Chondrocyte (in vitro differentiated cells): ENCODE measurements at places on chromosomes 7 and 10.

DNA sequence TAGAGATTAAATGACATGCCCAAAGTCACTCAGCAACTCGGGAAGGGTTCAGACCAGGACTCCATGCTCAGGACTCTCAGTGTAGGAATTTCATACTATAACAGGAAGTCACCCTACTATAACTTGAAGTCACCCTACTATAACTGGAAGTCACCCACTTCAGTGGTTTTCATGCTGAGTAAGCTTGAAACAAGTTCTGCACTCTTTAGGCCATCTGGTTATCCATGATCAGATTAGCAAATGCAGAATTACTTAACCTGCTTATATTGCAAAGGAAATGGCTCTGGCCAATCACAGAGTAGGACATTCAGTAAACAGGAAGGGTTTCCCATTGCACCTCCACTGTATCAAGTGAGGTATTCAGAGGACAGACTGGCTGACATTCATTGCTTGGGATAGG lies 1240.4 kb downstream of the GATA3 start:
- no peak overlapping the region for H3K4me3 ChIP-seq
- no peak overlapping the region for H3K27ac ChIP-seq
- no peaks in the 10 kb centered on the region for H3K36me3 ChIP-seq
- H3K27me3 ChIP-seq: peaks cover 17% of the 10 kb centered on the region
- no peak for DNase-seq
- no peaks in the 10 kb centered on the region for H3K4me1 ChIP-seq

DNA sequence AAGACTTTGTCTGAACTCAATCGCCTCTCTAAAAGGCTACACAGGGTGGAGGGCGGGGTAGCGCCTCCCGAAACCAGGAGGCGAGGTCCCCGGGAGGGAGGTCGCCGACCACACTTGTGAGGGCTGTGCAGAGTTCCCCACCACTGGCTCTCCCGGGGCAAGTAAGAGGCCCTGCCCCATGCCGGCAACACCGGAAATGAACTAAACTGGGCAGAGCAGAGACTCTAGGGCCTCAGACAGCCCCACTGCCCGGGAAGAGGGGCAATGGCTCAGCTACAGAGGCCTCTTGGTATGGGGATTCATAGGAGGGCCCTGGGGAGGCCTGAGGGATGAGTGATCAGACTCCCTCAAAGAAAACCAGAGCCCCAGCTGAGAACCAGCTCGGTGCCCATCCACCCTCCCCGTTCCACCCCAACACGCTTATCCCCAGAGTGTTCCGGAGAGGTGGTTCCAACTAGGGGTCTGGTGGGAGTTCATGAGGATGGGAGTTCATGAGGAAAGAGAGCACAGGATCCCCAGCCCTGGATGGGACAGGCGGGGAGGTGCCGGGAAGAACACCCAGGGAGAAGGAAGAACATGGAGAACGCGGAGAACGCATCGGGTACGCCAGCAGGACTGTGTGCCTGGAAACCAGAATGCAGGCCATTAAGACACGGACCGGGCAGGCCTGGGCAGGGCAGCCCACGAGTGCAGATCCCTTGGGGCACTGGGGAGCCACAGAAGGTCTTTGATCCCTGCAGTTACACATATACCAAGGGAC lies 89.4 kb upstream of the MYL10 start:
- peaks cover 2% of the 10 kb centered on the region for H3K36me3 ChIP-seq
- DNase-seq: no peak
- no peaks in the 10 kb centered on the region for H3K4me1 ChIP-seq
- no peak overlapping the region for H3K4me3 ChIP-seq

GRCh38 chr7:137480401-137480800 lies 136.9 kb upstream of the PTN start:
- no peak overlapping the region for H3K27ac ChIP-seq
- H3K4me1 ChIP-seq: peaks cover 43% of the 10 kb centered on the region
- no peaks in the 10 kb centered on the region for H3K27me3 ChIP-seq
- peaks cover 7% of the 10 kb centered on the region for H3K36me3 ChIP-seq

GRCh38 chr7:49396229-49396628 lies 377.2 kb upstream of the VWC2 start:
- H3K4me1 ChIP-seq: no peaks in the 10 kb centered on the region
- DNase-seq: no peak
- no peak overlapping the region for H3K4me3 ChIP-seq
- H3K27ac ChIP-seq: no peak overlapping the region

- no peak for DNase-seq
- H3K27me3 ChIP-seq: no peaks in the 10 kb centered on the region
- peak overlapping the region; percentile 98 for H3K27ac ChIP-seq
- H3K4me1 ChIP-seq: peaks cover 48% of the 10 kb centered on the region
Measured at GRCh38 chr10:31146491-31147209, 115.0 kb upstream of the ZNF438 start.

GRCh38 chr7:41977661-41978060 lies 259.3 kb downstream of the GLI3 start:
- no peaks in the 10 kb centered on the region for H3K27me3 ChIP-seq
- no peak overlapping the region for H3K4me3 ChIP-seq
- no peak overlapping the region for H3K27ac ChIP-seq
- peaks cover 29% of the 10 kb centered on the region for H3K4me1 ChIP-seq

- DNase-seq: peak; percentile 81
- no peak overlapping the region for H3K4me3 ChIP-seq
- peaks cover 9% of the 10 kb centered on the region for H3K27me3 ChIP-seq
- H3K36me3 ChIP-seq: no peaks in the 10 kb centered on the region
- H3K27ac ChIP-seq: no peak overlapping the region
- no peaks in the 10 kb centered on the region for H3K4me1 ChIP-seq
Measured at GRCh38 chr10:42970451-42971250, 106.2 kb upstream of the RET start.

GRCh38 chr10:14552015-14552414 lies 221.3 kb upstream of the FRMD4A start:
- no peaks in the 10 kb centered on the region for H3K27me3 ChIP-seq
- H3K4me1 ChIP-seq: peaks cover 23% of the 10 kb centered on the region
- no peaks in the 10 kb centered on the region for H3K36me3 ChIP-seq
- no peak for DNase-seq
- H3K27ac ChIP-seq: no peak overlapping the region
- no peak overlapping the region for H3K4me3 ChIP-seq

- peak overlapping the region; percentile 57 for H3K27ac ChIP-seq
- H3K4me1 ChIP-seq: peaks cover 34% of the 10 kb centered on the region
- peak overlapping the region; percentile 83 for H3K4me3 ChIP-seq
- no peak for DNase-seq
- H3K36me3 ChIP-seq: peaks cover 4% of the 10 kb centered on the region
Measured at GRCh38 chr10:70145166-70145665, 1.3 kb downstream of the TYSND1 start.

DNA sequence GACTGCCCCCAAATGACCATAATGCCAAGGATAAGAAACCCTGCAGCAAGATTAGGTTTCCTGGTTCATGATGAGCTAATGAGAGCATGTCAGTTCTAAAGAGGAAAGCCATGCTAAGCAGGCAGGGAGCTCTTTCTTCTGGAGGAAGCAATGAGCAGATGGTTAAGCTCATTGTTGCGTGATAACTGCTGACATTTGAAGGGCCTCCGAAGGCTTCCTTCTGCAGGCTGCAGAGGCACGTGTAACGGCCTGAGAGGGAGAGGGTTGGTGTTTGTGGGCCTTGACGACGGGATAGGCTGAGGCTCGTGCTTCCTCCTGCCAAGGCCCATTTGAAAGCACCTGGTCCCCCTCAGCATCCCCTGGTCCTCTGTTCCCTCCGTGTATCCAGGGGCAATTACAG lies 63.5 kb upstream of the BTBD16 start:
- no peak overlapping the region for H3K4me3 ChIP-seq
- DNase-seq: no peak
- H3K27me3 ChIP-seq: no peaks in the 10 kb centered on the region
- H3K36me3 ChIP-seq: peaks cover 22% of the 10 kb centered on the region

DNA sequence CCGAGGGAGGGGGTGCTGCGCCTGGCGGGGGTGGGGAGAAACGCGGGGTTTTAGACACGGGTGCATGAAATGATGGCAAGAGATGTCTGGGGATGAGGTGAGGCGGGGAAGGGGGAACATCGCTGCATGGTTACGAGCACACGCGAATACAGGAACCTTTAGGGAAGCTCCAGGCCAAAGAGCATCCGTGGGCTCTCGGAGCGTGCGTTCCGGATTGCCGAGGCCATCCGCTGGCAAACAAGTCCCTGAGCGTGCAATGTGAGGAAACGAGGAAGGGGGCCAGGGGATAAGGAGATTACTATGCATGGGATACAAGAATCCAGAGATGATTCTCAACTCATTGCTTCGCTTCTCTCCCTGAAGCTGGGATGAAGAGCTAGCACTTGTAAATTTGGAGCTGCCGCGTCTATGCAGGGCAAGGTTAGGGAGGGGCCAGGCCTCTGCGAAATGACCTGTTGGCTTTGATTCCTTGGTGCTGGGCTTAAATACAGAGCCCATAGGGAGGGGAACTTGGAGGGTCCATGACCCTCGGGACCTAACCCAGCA lies 520 bp upstream of the WNT2 start:
- peaks cover 8% of the 10 kb centered on the region for H3K36me3 ChIP-seq
- peaks cover 30% of the 10 kb centered on the region for H3K4me1 ChIP-seq
- peaks cover 33% of the 10 kb centered on the region for H3K27me3 ChIP-seq
- H3K4me3 ChIP-seq: peak overlapping the region; percentile 79

DNA sequence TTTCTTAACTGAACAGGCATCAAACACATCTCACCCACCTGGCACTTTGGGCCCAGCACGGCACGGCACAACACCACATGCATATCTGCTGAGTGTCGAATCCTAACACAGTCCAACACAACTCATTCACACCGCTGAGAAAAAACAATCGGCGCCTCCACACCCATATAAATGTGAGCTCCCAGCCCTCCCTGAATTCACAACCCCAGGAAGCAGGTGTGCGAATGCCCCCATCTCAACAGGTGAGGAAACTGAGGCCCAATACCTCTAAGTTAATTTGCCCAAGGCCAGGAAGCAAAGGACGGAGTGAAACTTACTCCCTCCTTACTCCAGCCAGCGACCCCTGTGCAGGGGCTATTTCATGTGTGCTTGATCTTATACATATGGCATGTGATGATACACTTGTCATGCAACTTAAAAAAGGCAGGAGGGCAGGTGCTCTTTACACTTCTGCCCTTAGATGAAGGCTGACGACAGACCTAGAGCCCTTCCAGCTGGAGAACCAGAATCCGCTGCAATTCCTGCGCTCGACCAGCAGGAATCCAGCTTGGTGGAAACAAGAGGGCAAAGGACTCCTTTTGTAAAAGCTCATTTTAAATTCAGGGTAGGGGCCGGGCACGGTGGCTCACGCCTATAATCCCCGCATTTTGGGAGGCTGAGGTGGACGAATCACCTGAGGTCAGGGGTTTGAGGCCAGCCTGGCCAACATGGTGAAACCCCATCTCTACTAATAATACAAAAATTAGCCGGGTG lies 116.0 kb downstream of the LARP4B start:
- peaks cover 30% of the 10 kb centered on the region for H3K4me1 ChIP-seq
- peaks cover 33% of the 10 kb centered on the region for H3K36me3 ChIP-seq
- no peak for DNase-seq
- no peaks in the 10 kb centered on the region for H3K27me3 ChIP-seq
- H3K4me3 ChIP-seq: no peak overlapping the region

GRCh38 chr7:31102973-31103850 lies 51.1 kb downstream of the ADCYAP1R1 start:
- no peaks in the 10 kb centered on the region for H3K4me1 ChIP-seq
- H3K27ac ChIP-seq: no peak overlapping the region
- no peaks in the 10 kb centered on the region for H3K36me3 ChIP-seq
- peaks cover 49% of the 10 kb centered on the region for H3K27me3 ChIP-seq
- DNase-seq: no peak

GRCh38 chr7:11161499-11161898 lies 187.8 kb downstream of the PHF14 start:
- no peak overlapping the region for H3K4me3 ChIP-seq
- H3K36me3 ChIP-seq: peaks cover 5% of the 10 kb centered on the region
- DNase-seq: no peak
- no peaks in the 10 kb centered on the region for H3K27me3 ChIP-seq
- H3K4me1 ChIP-seq: no peaks in the 10 kb centered on the region
